COR-L47 (cell line): ENCODE measurements at places on chromosomes 12 and 14.

DNA sequence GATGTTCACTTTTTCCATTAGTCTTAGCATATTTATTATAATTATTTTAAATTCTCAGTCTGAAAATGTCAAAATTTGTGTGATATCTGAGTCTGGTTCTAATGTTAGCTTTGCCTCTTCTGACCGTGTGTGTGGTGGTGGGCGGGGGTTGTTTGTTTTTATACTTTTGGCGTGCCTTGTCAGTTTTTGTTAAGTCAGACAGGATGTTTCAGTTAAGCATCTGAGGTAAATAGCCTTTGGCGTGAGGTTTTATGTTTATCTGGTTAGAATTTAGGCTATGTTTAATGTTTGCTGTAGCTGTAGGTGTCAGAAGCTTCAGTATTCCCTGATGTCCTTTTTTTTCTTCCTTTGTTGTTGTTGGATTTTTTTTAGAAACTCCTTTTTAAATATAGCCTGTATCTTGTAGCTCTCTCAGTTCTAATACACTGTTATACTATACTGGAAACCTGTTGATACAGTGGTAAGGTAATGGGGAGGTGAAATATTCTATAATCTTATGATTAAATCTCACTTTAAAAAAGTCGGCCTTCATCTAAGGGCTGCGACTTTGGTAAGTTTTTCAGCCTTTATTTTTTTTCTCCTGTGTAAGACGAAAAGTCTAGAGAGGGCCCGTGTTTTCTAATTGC, 111.6 kb downstream of the SCAF11 start:
- peak; percentile 16 for DNase-seq

- DNase-seq: no peak
These were observed 247.9 kb downstream of the SSPN start for GRCh38 chr12:26443309-26443708.

GRCh38 chr12:48119834-48120195, 651 bp downstream of the PFKM start:
- no peak for DNase-seq

- no peak for DNase-seq
These were observed 8.7 kb downstream of the SYNE3 start for GRCh38 chr14:95507701-95508103.

- no peak for DNase-seq
These were observed 14.5 kb downstream of the POLE start for GRCh38 chr12:132672678-132673077.

- no peak for DNase-seq
These were observed 218.4 kb downstream of the ZFP36L1 start for GRCh38 chr14:68574461-68574860.

- DNase-seq: no peak
These were observed 65.3 kb downstream of the CACNA1C start for GRCh38 chr12:2118061-2118460.

- DNase-seq: no peak
These were observed 351.7 kb downstream of the TMEM121 start for GRCh38 chr14:105878125-105878524.

GRCh38 chr14:69247676-69248440, 12.1 kb upstream of the GALNT16 start:
- DNase-seq: peak; percentile 7

DNA sequence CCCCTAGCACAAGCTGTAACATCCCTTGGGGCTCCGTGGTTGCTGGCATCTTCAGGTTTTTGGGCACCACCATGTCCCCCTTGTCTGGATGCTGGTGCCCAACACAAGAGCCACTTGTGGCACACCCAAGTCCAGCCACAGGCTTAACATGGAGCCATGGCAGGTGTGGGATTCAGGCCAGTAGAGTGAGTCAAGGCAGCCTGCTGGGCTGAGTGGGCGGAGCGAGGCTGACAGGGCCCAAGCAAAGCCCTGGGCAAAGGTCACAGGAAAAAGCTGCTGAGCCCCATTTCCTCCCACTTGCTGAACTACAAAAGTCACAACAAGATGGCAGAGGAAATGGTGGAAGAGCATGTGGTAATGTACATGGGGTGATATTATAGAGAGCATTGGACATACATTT, 950.7 kb upstream of the FLRT2 start:
- no peak for DNase-seq

DNA sequence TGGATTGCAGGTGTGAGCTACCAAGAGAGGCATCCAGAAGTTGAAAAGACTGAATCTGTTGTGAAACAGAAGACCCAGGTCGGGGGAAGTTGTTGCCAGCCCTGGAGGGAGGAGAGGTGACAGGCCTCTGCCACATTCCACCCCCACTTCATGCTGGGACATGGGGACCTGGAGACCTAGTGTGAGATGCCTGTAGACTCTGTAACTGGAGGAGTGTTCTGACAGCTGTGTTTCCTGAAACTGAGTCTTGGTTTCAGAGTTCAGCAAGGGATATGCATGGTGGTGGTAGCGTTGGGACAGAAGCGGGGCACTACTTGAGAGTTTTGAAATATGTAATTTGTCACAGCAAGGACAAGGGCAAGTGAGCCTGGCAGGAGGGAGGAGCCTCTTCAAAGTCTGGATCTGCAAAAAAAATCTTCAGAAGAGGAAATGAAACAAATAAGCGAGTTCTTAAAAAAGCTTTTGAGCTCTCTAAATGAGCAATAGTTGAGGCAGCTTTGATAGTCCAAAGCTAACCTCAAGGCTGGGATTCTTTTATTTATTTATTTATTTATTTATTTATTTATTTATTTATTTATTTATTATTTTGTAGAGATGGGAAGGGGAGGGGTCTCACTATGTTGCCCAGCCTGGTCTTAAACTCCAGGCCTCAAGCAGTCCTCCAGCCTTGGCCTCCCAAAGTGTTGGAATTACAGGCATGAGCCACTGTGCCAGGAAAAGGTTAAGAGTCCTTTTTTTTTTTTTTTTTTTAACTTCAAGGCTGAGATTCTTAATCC, 58.9 kb upstream of the EEA1 start:
- DNase-seq: no peak

DNA sequence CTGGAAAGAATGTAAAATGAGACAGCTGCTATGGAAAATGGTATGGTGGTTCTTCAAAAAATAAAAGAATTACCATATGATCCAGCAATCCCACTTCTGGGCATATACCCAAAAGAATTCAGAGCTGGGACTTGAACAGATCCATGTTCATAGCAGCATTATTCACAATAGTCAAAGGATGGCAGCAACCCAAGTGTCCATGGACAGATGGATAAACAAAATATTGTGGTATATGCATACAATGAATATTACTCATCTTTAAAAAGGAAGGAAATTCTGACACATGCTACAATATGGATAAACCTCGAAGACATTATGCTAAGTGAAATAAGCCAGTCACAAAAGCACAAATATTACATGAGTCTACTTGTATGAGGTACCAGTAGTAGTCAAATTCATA, 9.1 kb downstream of the RAB2B start:
- no peak for DNase-seq

- DNase-seq: no peak
These were observed 148.0 kb upstream of the NUDT4 start for GRCh38 chr12:93229494-93230325.

DNA sequence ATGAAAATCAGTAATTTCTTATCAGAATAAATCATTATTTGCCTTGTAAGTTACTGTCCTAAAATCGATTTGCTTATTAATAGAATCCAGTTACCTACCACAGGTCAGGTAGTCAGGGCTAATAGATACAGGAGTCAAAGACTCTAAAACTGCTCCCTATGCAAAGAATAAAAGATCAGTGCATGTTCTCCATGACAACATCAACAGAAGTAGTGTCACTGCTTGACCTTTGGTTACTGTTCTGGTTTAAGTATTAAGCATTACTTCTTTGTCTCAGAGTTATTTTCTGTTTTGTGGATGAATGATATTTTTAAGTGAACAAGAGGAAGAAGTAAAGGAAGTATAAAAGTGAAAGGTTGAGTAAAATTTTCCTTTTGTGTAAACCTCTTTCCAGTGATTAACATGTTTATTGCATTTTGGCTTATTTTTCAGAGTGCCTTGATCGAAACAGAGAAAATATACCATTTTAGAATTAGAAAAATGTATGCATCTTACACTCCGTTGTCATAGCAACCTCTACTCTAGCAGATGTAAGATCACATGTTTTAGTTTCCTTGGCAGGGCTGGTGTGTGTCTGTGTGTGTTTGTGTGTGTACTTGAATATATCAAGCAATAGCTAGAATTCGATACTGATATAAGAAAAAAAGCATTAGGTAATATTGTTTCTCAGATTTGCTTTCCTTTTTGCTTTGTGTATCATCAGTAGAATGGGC, 44.7 kb downstream of the ABCD2 start:
- no peak for DNase-seq

DNA sequence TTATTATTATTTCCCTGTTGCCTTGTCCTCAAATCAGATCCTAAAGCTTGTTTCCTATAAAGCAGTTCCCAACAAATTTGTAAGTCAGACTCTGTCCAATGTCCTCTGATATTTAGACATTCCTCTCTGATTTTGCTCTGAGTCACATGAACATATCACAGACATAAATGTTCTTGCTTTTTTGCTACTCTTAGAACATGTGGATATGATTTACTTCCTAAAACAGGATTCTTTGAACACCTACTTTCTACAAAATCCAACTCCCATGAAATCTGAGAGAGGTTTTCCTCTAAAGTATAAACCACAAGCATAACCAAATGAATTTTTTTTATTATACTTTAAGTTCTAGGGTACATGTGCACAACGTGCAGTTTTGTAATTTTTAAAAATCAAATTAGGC, 181.3 kb upstream of the SLC38A2 start:
- DNase-seq: no peak

GRCh38 chr12:108713471-108713870, 17.8 kb downstream of the CORO1C start:
- DNase-seq: no peak

DNA sequence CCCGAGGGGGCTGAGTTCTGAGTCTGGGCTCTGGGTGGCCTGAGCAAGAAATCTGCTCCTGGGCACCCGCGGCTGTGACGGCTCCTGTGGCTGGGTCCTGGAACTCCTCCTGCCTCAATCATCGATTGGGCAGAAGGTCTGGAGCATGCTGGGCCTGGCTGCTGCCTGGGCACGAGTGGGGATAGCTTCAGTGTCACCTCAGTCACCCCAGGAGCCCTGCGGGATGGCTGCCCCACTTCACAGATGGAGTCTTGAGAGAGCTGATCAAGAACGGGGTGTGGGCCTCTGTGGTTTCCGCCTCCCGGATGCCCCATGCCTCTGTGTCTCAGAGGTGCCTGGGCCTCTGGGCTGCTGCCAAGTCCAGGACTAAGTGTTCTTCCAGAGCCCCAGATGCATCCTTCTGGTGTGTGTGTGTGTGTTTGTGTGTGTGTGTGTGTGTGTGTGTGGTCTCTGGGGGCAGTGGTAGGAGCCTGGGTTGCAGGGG, 185.6 kb upstream of the C14orf180 start:
- no peak for DNase-seq

GRCh38 chr14:71799841-71800240, 132.4 kb upstream of the RGS6 start:
- no peak for DNase-seq

DNA sequence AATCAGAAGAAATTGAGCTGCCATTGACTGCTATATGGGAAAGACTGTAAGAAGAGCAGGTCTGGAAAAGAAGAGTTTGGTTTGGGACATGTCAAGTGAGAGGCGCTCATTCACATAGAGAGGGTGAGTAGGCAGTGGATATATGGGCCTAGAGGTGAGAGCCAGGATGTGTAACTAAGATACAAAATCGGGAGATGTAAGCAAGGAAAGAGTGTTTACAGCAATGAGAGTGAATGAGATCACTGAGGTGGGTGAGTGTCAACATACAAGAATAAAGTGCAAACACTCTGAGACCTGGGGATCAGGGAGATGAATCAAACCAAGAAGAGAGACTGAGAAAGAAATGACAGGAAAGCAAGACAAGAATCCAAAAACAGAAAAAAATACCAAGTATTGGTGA, 58.0 kb upstream of the RTRAF start:
- DNase-seq: no peak

GRCh38 chr12:32033406-32033805, 73.2 kb upstream of the BICD1 start:
- no peak for DNase-seq

GRCh38 chr12:15708396-15709076, 80.7 kb downstream of the EPS8 start:
- DNase-seq: no peak

DNA sequence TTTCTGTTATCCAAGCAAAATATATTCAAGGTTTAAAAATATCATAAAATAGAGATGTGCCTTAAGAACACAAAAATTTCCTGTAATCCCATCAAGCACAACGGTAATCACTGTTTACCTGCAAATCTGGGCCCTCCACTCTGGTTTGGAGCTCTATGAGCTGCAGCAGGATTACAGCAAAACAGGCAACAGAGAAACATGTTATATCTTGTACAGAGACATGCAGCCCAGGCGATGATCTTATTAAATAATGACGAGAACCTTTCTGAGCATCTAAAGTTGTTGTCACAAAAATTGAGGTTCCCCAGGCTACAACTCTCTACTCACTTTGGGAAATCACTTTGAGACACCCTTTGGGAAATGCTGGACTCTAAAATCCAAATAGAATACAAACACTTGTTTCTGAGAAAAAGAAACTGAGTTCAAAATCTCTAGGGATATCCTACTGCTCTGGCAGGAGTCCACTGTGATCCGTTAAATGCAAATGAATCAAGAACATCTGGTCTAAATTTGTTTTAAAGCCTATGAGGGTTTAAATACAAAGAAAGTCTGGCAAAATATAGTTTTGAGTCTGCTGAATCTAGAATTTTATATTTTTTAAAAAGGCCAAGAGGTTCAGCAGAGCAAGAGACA, 36.3 kb downstream of the STON2 start:
- no peak for DNase-seq

DNA sequence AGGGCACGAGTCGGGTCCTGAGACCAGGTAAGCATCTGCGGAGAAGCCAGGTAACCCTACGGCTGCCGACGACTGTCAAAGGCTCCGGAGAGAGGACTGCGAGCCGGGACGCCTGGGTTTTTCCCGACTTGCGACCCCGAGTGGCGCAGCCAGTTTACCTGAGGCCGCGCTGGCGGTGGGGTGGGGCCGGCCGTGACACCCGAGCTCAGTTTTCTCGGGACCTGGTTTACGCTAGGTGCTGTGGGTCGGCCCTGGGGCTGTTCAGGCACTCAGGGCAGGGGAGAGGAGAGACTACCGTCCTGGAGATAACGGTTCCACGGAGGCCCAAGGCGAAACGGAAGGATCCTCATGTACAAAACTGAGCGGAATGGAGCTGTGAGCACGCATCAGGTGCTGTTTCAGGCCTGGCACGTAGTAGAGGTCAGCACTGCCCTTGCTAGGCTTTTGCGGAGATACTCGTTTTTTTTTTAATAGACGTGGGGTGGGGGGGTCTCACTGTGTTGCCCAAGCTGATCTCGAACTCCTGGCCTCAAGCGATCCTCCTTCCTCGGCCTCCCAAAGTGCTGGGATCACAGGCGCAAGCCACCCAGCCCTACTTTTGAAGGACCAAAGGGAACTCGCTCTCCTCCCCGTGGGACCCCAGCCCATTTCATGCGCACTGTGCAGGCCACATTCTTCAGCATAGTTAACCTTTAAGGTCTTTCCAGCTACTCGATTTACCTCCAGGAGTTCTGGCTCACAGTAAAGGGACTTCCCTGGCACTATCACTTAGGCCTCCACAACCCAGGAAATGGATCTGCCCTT, 471 bp downstream of the MTRFR start:
- no peak for DNase-seq

GRCh38 chr14:72740504-72740961, 153.4 kb downstream of the DPF3 start:
- DNase-seq: no peak

- DNase-seq: no peak
These were observed 104.3 kb downstream of the DUSP6 start for GRCh38 chr12:89247967-89248366.

- DNase-seq: no peak
These were observed 137.6 kb downstream of the VRK1 start for GRCh38 chr14:96934638-96935330.
